ENCODE measurements at places on chromosomes 6 and 20. TPM values are rescaled to one million over a fixed set of nuclear protein-coding genes. Genes with fewer than 3 reads are reported as not detected.

Gene WFDC5
- 2.1 TPM for polyA plus RNA-seq

Gene CCN5
- polyA plus RNA-seq, result 52.0 TPM

Gene PRKN
- 19.1 TPM for polyA plus RNA-seq

Gene FAM217B
- polyA plus RNA-seq, result 18.6 TPM

Gene ACTL10
- polyA plus RNA-seq, result 62.1 TPM

DNA sequence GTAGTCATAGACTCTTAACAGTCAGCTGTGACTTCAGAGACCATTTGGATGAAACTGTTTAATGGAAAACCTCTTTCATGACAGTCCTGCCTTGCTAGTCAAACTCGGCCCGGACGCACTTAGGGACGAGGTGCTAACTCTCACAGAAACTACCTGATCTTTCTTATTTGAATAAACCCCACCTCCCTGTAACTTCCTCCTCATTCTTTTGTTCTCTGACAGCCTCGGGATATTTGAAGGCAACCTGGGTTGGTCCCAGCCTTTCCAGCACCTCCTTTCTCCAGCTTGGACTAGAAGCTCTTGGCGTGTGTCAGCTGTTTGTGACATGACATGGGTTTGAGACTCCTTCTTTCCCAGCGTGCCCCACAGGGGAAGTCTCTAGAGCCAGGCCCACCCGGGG is 175.3 kb upstream of the EXOC2 start:
- no peak overlapping the region for H3K27ac ChIP-seq
- no peaks in the 10 kb centered on the region for H3K27me3 ChIP-seq
- H3K36me3 ChIP-seq, result no peaks in the 10 kb centered on the region
- H3K4me3 ChIP-seq, result no peak overlapping the region

GRCh38 chr6:17505062-17505476 is 95.0 kb upstream of the FAM8A1 start:
- no peak overlapping the region for H3K27ac ChIP-seq
- DNase-seq, result no peak
- no peaks in the 10 kb centered on the region for H3K4me1 ChIP-seq
- H3K36me3 ChIP-seq, result no peaks in the 10 kb centered on the region

- no peak for DNase-seq
- H3K27ac ChIP-seq, result no peak overlapping the region
- no peaks in the 10 kb centered on the region for H3K36me3 ChIP-seq
- no peak overlapping the region for H3K4me3 ChIP-seq
Observed at GRCh38 chr6:4957521-4958231, 46.2 kb downstream of the RPP40 start.

DNA sequence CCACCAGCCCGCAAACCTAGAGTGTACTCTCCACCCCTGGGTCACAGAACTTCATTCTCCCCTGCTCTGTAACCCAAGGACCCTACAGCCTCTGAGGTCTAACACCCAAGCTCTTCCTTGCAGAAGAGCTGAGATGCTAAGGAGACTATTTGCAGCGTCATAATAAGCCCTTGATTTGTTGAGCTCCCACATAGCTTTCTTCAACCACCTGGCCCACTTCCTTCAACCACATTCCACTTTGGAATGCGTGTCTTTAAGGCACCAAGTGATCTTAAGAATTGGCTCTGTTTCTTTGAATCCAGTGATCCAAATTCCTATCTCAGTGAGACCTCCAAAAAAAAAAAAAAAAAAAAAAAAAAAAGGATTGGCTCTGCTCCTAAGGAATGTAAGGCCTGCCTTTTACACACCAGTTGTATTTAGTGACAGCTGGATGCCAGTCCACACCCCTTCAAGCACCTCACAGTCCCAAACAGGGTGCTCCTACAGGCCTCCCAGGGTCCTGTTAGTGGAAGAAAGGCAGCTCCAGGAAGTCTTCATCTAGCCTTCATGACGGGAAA is 106.2 kb downstream of the UBE3D start:
- no peak overlapping the region for H3K27ac ChIP-seq
- DNase-seq, result no peak
- no peaks in the 10 kb centered on the region for H3K4me1 ChIP-seq
- no peaks in the 10 kb centered on the region for H3K27me3 ChIP-seq
- no peak overlapping the region for H3K4me3 ChIP-seq

DNA sequence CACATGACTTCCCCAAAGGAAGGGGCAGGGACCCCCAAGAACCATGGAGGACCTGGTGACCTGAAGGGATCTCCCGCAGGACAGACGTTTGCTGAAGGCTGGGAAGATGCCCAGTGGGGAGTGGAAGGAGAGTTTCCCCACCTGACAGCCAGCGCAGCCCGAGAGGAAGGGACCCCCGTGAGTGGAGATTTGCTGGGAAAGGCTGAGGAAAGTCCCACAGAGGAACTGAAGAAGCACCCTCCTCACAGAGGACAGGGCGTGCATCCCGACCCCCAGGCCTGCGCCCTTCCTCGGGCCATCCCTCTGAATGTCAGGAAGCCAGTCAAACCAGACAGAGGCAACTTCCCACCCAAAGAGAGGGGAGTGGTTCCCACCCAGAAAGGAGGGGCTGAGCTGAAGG is 29.6 kb upstream of the AAR2 start:
- no peak overlapping the region for H3K27ac ChIP-seq
- H3K36me3 ChIP-seq, result no peaks in the 10 kb centered on the region
- DNase-seq, result no peak
- no peak overlapping the region for H3K4me3 ChIP-seq

- no peak for DNase-seq
- H3K4me1 ChIP-seq, result peaks cover 15% of the 10 kb centered on the region
- H3K36me3 ChIP-seq, result no peaks in the 10 kb centered on the region
Observed at GRCh38 chr20:33660035-33660684, 2.0 kb upstream of the C20orf144 start.

DNA sequence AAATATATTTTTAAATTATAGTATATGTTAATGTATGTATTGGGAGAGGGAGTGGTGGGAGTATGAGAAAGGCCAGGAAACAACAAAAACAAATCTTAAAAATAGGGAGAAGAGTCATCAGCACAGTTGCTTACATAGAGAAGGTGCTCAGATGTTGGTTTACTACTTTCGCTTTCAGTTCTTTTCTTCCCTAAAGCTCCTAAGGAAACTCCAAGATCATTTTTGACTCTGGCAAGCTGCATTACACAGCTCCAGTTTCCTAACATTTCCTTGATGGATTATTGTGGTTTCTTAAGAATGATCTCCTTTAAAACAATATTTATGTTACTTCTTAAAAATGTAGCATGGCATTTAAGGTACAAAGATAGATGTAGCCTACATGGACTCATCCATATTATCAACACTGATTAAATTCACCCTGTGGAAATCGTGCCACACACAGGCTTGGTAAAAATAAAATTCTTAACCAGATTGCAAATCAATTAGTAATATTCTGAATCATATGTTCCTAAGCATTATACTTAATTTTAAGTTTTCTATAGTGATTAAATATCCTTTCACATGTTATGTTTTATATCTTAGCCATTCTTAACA is 118.0 kb upstream of the MAN1A1 start:
- DNase-seq, result no peak
- no peak overlapping the region for H3K4me3 ChIP-seq
- no peak overlapping the region for H3K27ac ChIP-seq
- no peaks in the 10 kb centered on the region for H3K27me3 ChIP-seq
- no peaks in the 10 kb centered on the region for H3K36me3 ChIP-seq

DNA sequence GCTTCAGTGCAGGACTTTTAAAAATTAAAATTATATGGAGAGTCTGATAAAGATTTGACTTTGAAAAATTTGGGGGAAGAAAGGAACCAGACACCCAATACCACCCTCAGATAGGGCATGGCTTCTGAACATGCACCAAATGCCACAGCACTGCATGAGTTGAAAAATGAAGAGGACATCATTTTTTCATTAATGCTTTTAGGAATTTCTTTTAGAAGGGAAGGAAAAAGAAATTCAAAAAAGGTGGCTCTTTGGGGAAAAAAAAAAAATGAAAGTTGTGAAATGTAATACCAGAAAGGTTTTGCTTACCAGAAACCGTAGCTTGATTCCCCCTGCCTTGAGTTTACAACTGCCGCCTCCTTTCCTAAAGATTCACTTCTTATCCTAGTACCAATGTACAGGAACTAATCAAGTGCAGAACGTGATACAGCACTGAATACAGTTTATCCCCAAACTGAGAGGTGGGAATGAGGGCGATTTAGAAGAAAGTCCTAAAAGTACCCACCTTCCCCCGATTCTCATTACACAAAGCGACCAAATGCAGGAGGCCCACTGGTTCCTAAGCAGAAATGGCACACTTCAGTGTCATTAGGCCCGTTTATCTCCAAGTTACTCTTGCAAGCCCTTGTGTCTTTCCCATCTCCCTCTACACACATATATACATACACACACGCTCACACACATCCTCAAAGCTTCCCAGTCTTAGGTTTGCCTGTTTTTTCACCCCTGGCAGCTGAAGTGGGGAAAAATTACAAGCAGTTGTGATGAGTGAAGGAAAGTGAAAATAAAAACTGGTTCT is 2.8 kb downstream of the PPP1R10 start:
- H3K27me3 ChIP-seq, result no peaks in the 10 kb centered on the region
- no peak for DNase-seq
- peak overlapping the region; percentile 99 for H3K27ac ChIP-seq
- H3K4me3 ChIP-seq, result peak overlapping the region; percentile 96
- H3K36me3 ChIP-seq, result no peaks in the 10 kb centered on the region

- no peak for DNase-seq
- H3K27ac ChIP-seq, result no peak overlapping the region
- no peaks in the 10 kb centered on the region for H3K4me1 ChIP-seq
- H3K4me3 ChIP-seq, result no peak overlapping the region
- H3K36me3 ChIP-seq, result no peaks in the 10 kb centered on the region
- no peaks in the 10 kb centered on the region for H3K27me3 ChIP-seq
Observed at GRCh38 chr20:3654326-3655130, 8.7 kb downstream of the GFRA4 start.

DNA sequence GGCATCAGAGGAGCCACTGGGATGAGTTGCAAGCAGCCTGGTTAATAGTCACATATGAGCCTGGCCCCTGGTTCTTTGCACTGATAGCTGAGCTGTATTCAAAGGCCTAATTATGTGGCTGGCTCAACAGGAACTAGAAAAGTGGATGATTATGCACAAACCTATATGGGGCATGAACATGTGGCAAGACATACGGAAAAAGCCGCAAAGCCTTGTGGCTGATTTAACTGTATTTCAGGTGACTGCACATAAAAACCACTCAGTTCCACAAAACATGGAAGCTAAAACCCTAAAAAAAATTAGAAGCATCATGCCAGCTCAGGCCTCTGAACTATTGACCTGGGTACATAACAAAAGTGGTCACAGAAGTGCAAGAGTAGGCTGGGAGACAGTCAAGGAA is 13.0 kb upstream of the MUC22 start:
- no peak for DNase-seq
- H3K4me1 ChIP-seq, result no peaks in the 10 kb centered on the region
- H3K27ac ChIP-seq, result no peak overlapping the region
- H3K36me3 ChIP-seq, result no peaks in the 10 kb centered on the region
- H3K27me3 ChIP-seq, result no peaks in the 10 kb centered on the region
- no peak overlapping the region for H3K4me3 ChIP-seq

DNA sequence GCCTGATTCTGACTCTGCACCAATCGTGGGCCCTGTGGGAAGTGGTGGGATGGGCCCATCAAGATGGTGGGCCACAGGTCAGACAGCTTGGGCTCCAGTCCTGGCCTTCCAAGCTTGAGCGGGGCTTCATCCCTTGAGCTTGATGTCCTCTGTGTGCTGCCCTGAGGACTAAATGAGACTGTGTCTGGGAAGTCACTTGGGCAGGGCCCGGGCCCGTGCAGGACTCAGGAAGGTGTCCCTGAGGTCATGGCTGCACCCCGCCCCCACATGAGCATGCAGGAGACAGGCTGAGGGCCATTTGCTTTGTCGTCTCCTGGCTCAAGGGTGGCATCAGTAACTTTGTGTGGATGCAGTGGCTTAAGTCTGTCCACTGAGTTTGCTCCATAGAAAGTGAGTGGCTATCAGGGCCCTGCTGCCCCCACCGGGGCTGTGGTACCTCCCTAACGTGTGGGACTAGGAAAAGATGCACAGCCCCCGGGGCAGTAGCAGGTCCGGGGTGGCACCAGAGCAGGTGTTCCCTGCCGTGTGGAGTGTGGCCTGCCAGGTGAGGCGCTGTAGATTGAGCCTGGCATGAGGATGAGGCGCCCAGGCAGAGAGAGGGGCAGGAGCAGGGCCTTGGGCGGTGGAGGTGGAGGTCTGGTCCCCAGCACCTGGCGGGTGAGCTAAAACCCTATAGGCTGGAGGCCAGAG is 298.6 kb downstream of the TAF4 start:
- no peak overlapping the region for H3K4me3 ChIP-seq
- DNase-seq, result no peak
- H3K27me3 ChIP-seq, result no peaks in the 10 kb centered on the region
- H3K27ac ChIP-seq, result no peak overlapping the region

DNA sequence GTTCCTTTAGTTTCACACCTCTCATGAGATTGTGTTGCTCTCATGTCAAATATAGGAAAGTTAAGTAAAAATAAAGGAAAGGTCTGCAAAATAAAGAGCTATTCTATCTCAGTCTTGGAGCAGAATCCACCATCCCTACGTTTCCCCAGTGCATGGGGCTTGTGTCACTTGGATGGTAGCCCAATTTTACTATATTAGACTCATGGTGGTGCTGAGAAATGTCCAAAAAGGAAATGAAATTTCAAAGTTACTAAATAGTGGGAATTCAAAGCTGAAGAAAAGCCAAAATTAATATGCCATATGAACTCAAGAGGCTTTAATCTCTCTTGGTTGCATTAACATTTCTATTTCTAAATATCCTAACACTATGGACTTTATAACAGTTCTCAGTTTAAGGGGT is 1283.3 kb upstream of the GJE1 start:
- H3K27ac ChIP-seq, result no peak overlapping the region
- no peaks in the 10 kb centered on the region for H3K36me3 ChIP-seq
- no peaks in the 10 kb centered on the region for H3K4me1 ChIP-seq
- no peaks in the 10 kb centered on the region for H3K27me3 ChIP-seq

- H3K36me3 ChIP-seq, result no peaks in the 10 kb centered on the region
- H3K4me3 ChIP-seq, result no peak overlapping the region
- no peak overlapping the region for H3K27ac ChIP-seq
- no peaks in the 10 kb centered on the region for H3K27me3 ChIP-seq
- H3K4me1 ChIP-seq, result no peaks in the 10 kb centered on the region
Observed at GRCh38 chr6:135703007-135703406, 148.5 kb upstream of the PDE7B start.

- no peak overlapping the region for H3K27ac ChIP-seq
- H3K36me3 ChIP-seq, result no peaks in the 10 kb centered on the region
- no peak for DNase-seq
- H3K27me3 ChIP-seq, result no peaks in the 10 kb centered on the region
- H3K4me1 ChIP-seq, result no peaks in the 10 kb centered on the region
- H3K4me3 ChIP-seq, result no peak overlapping the region
Observed at GRCh38 chr6:93393554-93394074, 25.7 kb downstream of the EPHA7 start.
